Activated CD4-positive, alpha-beta T cell treated with anti-CD3 and anti-CD28 coated beads, Interleukin-2, amount 50 U/mL, for 4 hours (primary cell): ENCODE measurements at places on chromosomes 5 and 9.

DNA sequence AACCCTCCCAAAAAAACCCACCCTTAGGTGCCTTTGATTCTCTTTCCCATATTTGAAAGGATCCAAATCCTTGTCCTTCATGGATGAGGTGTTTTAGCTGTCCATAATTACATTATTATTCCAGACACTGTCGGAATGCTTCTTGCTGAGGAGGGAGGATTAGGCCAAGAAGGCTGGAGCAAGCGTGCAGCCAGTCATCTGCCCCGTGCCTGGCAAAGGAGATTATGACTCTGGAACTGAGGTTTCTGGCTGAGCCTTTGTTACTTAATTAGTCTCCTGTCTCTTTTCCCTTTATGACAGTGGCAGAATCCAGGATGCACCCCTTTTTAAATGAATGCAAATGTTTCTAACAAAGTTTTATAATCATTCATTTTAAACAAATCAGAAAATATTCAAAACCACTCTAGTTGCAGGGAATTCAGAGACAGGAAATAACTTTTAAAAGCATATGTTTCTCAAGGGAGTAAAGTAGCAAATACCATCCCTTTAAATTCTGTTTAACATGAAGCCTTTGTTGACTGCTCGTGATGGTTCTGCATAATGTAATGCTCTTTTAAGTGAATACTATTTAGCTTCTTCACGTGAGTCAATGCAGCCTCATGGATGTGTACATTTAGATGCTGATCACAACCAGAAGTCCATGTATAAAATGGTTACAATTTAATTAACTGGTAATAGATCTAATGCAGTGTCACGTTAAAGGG lies 69.8 kb downstream of the GALNT10 start:
- no peak for DNase-seq

- no peak for DNase-seq
Measured at GRCh38 chr5:56649569-56649968, 165.8 kb upstream of the MAP3K1 start.

GRCh38 chr9:80498001-80498555 lies 926.3 kb downstream of the TLE4 start:
- no peak for DNase-seq

DNA sequence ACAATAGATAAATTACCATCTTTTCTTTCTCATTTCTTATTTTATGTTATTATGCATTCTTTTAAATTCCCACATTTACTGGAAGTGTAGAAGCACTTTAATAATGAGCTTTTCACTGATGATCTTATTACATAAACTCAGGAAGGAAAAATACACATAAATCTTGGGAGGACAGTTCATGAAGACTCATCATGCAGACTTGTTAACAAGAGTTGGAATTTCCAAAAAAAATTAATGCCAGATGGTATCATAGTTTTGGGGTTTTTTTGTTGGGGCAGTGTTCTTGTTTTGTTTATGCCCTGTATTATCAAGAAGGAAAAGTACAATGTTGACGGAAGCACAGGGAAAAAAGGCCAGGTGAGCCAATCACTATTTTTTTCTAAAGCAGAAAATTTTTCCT lies 35.1 kb downstream of the CEMIP2 start:
- no peak for DNase-seq

DNA sequence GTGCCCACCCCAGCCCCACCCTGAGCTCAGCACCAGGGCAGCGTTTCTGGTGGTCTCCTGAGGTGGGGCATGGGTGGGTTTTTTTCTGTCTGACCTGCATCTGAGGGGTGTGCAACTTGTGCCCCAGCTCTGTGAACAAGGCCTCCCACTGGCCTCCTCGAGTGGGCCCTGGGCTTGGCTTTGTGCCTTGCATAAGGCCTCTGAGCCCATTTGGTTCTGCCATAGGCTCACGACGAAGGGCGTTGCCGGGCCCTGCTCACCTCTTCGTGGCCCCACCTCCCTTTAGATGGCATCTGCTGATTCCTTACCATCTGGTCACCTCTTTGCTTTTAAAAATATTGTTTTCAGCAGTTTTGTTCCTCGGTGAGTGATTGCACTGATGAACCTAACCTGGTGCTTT lies 127.1 kb upstream of the COL5A1 start:
- no peak for DNase-seq

DNA sequence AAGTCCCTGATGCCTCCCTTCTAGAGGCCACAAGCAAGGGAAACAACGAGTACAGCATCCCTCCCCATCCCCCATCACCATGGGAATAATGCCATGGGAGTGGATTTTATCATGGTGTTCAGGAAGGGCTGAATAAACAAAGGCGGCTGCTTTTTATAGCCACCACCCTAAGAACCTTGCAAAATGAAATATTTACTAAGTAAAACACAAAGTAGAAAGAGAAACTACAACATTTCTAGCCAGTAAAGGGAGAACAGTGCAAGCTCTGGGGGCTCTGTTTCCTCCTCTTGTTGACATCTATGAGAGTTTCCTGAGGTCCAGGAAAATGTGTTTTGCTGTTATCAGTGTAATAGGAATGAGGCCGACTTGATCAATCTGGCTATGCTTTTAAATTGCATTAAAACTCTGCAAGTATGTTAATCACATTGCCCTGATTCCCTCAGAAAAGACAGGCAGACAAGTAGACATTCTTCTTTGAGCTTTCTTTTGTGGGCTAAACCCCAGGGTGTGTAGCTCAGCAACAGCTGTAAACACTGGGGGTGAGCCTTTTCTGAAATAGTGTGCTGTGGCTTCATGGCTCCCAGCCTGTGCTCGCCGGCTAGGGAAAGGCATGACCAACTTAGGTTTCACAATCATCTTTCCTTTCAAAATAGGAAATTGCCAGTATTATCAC lies 31.1 kb downstream of the SV2C start:
- DNase-seq = no peak

DNA sequence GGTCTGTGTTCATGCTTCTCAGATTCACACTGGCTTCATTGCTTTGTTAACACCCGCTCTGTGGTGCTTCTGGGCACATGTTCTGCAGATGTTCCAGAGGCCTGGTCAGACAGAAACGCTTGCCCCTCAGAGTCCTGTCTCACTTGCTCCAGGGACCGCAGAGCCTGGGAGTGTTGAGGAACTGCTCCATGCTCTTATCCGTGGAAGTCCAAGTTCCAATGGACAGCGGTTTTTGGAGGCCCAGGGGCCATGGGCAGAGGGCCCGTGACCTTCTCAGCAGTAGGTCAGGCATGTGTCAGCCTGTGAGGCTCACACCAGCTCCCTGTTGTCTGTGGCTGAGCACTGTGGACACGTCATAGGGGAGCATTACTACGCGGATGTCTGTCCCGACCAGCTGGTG lies 364.7 kb upstream of the IRX1 start:
- no peak for DNase-seq

GRCh38 chr9:30722065-30722464 lies 1662.4 kb upstream of the ACO1 start:
- DNase-seq = no peak

GRCh38 chr5:164345853-164346252 lies 840.4 kb downstream of the MAT2B start:
- DNase-seq = no peak

- peak; percentile 66 for DNase-seq
Measured at GRCh38 chr5:142012186-142012785, 541 bp downstream of the GNPDA1 start.

DNA sequence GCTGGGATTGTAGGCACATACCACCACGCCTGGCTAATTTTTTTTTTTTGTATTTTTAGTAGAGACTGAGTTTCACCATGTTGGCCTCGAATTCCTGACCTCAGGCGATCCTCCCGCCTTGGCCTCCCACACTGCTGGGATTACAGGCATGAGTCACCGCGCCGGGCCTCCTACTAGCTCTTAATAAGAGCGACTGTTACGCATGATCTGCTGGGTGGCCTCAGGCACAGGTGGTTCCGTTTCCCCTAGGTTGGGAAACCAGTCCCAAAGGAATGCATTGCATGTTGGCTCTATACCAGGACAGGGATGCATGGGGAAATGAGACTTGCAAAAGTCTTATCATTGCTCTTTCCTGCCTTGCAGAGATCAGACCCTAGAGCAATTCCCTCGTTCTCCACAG lies 184.7 kb upstream of the PPP1R26 start:
- no peak for DNase-seq

- no peak for DNase-seq
Measured at GRCh38 chr9:99921875-99922710, 15.6 kb downstream of the STX17 start.

- DNase-seq = no peak
Measured at GRCh38 chr5:136246122-136246521, 53.2 kb upstream of the SMIM32 start.

- DNase-seq = no peak
Measured at GRCh38 chr5:131081913-131082488, 83.1 kb downstream of the HINT1 start.
